ENCODE measurements at places on chromosomes 16 and 17.

GRCh38 chr17:19370493-19370960 is 7.8 kb upstream of the MAPK7 start:
- DNase-seq: peak; percentile 70

DNA sequence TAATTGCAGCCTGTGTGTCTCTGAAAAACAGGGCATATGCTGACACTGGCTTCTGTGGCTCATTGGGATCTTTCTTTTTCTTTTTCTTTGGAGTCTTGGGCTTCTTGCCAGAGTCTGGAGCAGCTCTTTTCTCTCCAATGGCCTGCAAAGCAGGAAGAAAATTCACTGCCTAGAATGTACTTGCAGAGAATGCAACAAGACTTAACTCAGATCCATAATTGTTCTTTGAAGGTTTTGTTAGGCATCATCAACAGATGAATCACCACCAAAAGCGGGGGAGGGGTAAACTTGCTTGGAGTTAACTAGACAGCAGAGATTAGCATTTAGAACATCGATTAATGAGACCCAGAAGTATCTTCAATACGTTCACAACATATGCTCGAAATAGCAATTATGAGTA is 100.9 kb downstream of the TOX3 start:
- DNase-seq: peak; percentile 74

- DNase-seq: no peak
Observed at GRCh38 chr17:73334771-73335513, 23.1 kb upstream of the CDC42EP4 start.

DNA sequence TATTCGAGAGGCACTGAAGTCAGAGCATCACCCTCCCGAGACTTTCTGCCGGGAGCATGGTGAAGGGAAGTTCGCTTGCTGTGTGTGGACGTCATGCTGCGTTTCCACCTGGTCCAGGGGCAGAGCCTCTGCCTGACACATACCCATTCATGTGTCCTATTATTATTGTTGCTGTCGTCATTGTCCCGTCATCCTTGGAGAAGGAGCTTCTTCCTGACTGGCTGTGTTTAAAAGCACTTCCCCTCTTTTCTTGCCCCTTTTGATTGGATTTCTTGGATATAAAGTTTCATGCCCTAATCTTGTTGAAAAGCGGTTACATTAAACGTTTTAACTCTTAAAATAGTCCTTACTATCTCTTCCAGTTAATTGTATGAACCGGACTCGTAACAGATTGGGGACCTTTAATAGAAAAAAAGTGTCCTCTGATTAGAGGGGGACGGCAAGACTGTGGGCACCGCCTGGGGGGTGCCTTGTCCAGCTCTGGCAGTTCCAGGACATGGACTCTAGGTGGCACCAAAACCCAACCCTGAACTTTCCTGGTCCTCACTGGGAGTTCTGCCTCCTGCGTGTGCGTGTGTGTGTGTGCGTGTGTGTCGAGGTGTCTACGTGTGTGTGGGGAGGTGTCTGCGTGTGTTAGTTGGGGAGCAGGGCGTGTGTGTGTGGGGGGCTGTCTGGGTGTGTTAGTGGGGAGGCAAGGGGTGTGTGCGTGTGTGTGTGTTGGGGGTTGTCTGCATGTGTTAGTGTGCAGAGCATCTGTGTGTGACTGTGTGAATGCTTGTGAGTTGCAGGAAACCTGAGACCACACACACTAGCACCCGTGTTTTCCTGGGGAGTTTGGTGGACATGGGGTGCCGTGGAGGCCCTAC is 133.3 kb upstream of the CIBAR2 start:
- DNase-seq: peak; percentile 78

GRCh38 chr17:54455251-54455868 is 445.3 kb upstream of the TOM1L1 start:
- DNase-seq: no peak

- no peak for DNase-seq
Observed at GRCh38 chr16:12158428-12158827, 181.9 kb downstream of the SNX29 start.

- DNase-seq: no peak
Observed at GRCh38 chr16:21233521-21234150, at the start of gene ANKS4B. Gene ANKS4B, plus strand, starts transcription at chr16:21233699. Its CDS starts 39 bp downstream, at chr16:21233738.

- DNase-seq: peak; percentile 91
Observed at GRCh38 chr17:42541041-42541833, 5.2 kb downstream of the NAGLU start.

GRCh38 chr17:41894791-41895331 is 23.9 kb downstream of the ACLY start:
- peak; percentile 87 for DNase-seq

DNA sequence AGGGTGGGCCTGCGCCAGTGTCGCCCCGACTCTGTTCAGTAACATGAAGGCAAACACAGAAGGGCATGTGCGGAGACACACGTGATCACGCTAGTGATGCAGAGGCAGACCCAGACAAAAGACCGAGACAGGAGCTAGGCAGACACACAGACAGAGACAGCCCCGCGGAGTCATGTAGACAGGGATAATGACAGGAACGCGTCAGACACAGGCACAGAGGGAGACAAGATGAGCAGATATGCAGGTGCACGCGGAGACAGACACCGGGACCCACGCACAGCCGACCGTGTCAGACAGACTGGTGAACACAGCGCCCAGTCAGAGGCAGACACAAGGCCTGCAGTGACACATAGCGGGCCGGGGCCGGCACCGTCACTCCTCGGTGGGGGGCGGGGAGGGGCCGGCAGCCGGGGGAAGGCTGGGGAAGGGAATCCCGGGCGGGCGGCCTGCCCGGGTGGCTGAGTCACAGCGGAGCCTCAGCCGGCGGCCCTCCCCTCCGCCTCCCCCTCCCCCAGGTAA is 7.4 kb downstream of the KDM6B start:
- peak; percentile 99 for DNase-seq

- peak; percentile 73 for DNase-seq
Observed at GRCh38 chr16:31333686-31334649, 21.0 kb upstream of the ITGAX start.

- no peak for DNase-seq
Observed at GRCh38 chr17:27631411-27631760, 398 bp downstream of the LGALS9 start.

GRCh38 chr17:49835472-49835871 is 12.4 kb downstream of the TAC4 start:
- DNase-seq: no peak

DNA sequence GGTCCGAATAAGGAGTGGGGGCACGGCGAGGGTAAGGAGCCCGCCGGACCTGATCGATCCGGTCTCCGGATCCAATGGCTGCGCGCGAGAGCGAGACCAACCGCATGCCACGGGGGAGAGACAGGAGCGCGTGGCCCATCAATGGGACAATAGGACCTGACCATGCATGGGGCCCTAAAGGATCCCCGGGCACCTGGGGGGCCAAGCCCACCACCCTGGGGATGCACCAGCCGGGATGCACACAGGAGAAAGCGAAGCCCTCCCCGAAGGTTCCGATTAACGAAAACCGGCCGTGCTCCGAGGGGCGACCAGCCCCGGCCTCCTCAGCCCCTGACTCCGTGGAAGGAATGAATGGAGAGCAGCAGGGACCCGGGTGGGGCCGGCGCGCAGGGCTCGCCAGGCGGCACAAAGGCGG is 525 bp downstream of the JPT1 start:
- peak; percentile 69 for DNase-seq

DNA sequence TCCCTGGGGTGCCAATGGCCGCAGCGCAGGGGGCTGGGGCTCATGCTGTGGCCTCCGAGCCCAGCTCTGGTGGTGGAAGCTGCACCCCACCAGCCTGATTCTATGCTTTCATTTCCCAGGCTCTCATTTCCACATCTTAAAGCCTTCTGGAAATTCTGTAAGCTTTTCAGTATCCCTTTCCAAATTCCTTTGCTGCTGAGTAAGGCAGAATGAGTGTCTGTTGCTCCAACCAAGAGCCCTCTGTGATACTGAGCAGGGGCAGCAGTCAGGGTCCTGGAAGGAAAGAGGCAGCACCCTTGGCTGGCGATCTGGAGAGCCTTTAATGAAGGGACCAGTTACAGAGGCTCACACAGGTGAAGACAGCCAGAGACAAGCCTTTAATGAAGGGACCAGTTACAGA is 79.5 kb upstream of the FOXF1 start:
- DNase-seq: no peak

- no peak for DNase-seq
Observed at GRCh38 chr17:19017401-19017800, 12.8 kb upstream of the FAM83G start.

GRCh38 chr17:39525801-39526506 is 64.7 kb downstream of the CDK12 start:
- DNase-seq: no peak

Measured in islet precursor cell (in vitro differentiated cells).